NT2/D1 (cell line): ENCODE measurements at places on chromosomes 2 and 18.
A peak's percentile ranks its signal among the peaks of the same experiment; 100 is the strongest.

DNA sequence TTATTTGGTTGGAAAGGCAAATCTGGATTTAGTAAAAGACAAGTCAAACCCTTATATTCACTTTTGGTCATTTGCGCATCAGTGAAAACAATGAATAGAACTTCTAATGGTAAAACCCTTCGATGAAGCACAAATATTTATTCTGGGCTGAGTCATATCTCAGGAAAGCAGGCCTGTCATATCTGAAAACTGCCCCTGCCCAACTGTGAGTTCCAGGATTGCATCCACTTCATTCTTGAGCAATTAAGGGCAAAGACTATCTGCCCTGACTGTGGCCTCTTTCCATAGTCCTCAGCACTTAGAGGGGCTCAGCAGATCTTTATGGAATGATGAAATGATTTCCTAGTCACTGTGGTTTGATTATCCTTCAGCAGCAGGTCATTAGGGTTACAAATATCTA lies 795.2 kb upstream of the ID2 start:
- no peak for DNase-seq

DNA sequence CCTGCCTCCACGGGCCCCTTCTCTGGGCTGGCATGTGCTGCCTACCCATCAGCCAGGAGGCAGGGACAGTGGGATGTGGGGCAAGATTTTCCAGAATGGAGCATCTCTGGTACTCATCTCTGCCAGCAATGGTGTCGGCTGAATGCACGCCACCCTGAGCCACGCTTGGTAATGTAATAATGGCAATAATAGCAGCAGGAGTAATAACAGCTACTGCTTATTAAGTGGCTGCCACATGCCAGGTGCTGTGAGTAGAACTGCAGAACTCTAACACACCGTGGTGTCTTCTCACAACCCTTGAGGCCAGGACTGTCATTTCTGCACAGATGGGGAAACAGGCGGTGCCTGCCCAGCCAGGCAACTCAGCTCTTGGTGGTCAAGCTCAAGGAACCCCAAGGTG lies 113.6 kb downstream of the CELF4 start:
- no peak for DNase-seq

- no peak for DNase-seq
Observed at GRCh38 chr2:239337877-239338484, 62.8 kb downstream of the HDAC4 start.

DNA sequence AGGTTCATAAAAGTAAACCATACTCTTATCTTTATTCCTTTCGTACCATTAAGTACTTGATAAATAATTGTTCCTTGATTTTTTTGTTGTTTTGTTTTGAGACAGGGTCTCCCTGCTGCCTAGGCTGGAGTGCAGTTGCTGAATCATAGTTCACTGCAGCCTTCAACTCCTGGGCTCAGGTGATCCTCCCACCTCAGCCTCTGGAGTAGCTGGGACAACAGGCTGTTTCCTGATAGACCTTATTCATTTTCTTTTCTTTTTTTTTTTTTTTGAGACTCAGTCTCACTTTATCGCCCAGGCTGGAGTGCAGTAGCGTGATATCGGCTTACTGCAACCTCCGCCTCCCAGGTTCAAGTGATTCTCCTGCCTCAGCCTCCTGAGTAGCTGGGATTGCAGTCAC lies 5.5 kb downstream of the KCNG3 start:
- no peak for DNase-seq

- no peak for DNase-seq
Observed at GRCh38 chr18:55907453-55908175, 319.6 kb upstream of the TCF4 start.

DNA sequence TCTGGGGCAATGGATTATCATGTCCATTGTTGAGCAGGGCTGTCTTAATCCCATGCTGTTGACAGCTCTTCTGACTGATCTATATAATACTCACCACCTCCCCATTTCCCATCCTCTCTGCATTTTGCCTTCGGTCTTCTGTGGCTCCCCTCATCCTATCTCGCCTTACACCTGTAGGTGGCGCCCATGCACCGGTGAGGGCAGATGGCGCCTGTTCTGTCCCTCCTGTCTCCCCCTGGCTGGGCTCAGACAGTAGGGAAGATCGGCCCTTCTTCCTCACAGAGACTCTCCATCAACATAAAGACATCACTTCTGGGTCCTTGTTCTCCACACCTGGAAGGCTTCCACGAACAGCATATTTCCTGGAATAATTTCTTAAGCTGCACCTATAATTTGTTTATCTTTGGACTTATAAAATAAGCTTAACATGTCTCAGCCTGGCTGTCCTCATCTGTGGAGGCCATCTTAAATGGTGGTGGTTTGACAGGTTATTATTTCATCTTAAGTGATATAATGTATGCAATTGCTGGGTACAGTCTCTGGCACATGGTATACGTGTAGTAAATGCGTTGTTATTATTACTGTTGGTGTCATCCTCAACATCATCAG lies 10.9 kb upstream of the CDH20 start:
- DNase-seq = peak; percentile 39

- no peak for DNase-seq
Observed at GRCh38 chr18:58302811-58303210, 258.8 kb downstream of the NEDD4L start.

- DNase-seq = no peak
Observed at GRCh38 chr2:35784777-35785176, 570.8 kb upstream of the CRIM1 start.

- no peak for DNase-seq
Observed at GRCh38 chr18:35026407-35027061, 14.7 kb upstream of the MAPRE2 start.

- DNase-seq = no peak
Observed at GRCh38 chr2:216083464-216084281, 2.0 kb downstream of the TMEM169 start.

- DNase-seq = no peak
Observed at GRCh38 chr2:37570773-37571586, 100.5 kb downstream of the CDC42EP3 start.
